Activated CD8-positive, alpha-beta memory T cell treated with anti-CD3 and anti-CD28 coated beads for 1 hour (primary cell): ENCODE measurements at places on chromosomes 3 and 15.

GRCh38 chr3:25831578-25831977, 41.7 kb downstream of the OXSM start:
- no peak for DNase-seq

DNA sequence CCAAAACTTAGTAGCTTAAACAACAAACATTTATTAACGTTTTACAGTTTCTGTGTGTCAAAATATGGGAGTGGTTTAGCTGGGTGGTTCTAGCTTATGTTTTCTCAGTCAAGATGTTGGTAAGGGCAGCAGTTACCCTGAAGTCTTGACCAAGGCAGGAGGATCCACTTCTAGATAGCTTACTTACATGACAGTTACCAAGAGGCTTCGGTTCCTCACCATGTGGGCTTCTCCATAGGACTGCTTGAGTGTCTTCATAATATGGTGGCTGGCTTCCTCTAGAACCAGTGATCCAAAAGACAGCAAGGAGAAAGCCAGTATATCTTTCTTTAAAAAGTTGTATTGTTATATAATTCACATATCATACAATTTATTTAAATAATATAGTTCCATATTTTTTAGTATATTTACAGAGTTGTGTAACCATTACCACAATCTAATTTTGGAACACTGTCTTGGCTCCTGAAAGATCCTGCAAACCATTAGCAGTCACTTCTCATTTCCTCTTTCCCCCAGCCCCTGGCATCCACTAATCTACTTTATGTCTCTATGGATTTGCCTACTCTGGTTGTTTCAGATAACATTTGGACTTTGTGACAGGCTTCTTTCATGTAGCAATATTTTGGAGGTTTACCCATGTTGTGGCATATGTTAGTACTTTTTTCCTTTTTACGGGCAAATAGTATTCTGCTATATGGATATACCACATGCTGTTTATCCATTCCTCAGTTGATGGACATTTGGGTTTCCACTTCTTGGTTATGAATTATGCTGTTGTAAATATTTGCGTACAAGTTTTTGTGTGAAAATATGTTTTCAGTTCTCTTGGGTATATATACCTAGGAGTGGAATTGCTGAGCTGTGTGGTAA, 33.3 kb downstream of the MAPK6 start:
- no peak for DNase-seq

- DNase-seq, result no peak
Measured at GRCh38 chr3:64271631-64272030, 46.4 kb upstream of the PRICKLE2 start.

GRCh38 chr3:145678401-145678800, 482.6 kb downstream of the PLOD2 start:
- DNase-seq, result no peak

GRCh38 chr3:132665230-132665745, 5.2 kb downstream of the UBA5 start:
- DNase-seq, result no peak

DNA sequence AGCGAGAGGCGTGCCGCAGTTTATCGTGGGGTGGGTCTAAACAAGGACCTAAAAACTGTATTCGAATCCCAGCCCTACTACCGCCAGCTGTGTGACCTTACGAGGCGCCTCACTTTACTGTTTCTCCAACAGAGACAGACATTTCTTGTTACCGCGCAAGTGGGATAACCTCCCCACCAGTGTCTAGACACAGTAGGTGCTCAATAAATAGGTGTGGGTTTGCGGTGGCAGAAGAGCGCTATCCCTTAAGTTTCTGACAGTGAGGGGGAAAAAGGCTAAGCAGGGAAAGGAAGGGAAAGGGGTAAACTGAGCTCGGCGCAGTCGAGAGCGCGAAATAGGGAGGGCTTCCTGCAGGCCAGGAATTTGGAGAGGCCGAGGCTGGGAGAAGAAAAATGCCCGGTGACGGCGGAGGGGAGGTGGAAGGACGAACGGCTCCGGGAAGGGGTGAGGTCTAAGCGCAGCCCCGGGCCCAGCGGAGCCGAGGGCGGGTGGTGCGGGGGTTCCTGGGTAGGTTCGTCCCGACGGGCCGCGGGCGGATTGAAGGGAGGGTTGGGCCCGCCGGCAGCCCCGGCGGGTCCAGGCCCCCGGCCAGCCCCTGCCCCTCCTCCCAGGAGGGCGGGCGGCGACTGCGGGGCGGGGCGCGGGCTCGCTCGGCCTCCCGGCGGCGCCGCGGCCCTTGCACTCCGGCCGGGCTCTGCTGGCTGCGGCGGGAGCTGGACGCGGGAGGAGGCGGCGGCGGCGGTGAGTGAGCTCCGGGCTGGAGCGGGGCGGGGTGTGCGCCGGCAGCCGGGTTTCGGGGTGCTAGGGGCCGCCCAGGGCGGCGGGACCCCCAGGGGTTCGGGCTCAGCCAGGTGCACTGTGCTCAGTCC, at the start of gene CGNL1:
CGNL1 (plus strand) TSS at position 679 of the 869 bp plus-strand sequence. CDS start 61,495 bp downstream, outside the sequence.
- DNase-seq, result no peak

GRCh38 chr3:157113832-157114505, 46.0 kb downstream of the CCNL1 start:
- no peak for DNase-seq

DNA sequence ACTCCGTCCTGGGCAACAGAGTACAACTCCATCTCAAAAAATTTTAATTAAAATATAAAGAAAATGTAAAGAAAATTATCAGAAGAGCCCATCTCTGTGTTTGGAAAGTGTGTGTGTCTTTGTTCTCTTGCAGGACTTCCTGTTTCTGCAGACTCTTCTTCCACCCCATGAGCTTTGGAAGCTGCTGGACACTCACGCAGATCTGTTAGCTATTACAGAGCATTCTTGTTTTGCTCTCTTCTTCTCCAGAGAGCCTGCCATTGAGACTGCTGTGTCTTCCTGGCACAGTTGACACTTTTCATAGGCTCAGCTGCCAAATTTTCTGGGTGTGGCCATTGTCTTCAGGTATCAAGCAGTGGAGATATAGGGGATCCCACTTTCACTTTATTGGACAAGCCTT, 6.0 kb upstream of the CCR8 start:
- no peak for DNase-seq

GRCh38 chr3:129121016-129121791, 400 bp downstream of the RAB43 start:
- DNase-seq, result no peak

GRCh38 chr15:48190932-48191573, 412 bp upstream of the CTXN2 start:
- DNase-seq, result no peak

- DNase-seq, result no peak
Measured at GRCh38 chr3:10939556-10939955, 53.0 kb upstream of the SLC6A1 start.

DNA sequence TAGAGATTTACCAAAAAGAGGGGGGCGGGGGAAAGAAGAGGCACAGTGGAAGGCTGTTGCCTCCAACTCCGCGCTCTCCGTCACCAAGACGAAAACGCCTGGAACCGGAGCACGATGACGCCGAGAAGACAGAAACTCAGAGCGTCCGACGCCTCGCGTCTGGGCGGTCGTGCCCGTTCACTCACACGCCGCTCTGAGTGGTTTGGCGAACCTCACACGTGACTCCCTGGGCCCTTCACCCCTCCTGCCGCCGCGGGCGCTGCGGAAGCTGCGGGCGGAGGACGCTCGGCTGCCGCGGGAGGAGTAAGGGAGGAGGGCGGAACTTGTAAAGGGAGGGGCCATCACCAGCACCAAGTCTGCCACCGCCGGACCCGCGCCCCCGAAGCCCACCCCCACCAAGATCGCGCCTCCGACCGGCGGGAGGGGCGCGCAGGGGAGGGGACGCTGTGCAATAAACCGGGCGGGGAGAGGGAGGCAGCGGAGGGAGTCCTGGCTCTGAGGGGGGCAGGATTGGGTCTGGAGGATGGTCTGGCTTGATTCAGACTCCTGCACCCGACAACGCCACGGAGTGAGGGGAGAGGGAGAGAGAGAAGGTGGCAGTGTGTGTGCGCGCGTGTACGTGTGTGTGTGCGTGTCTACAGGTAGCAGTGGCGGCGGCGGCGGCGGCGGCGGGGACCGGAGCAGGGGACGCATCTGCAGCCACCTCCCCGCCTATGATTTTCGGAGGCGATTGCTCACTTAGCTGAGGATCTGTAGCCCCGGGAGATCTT, 1.9 kb upstream of the NLGN1 start:
- no peak for DNase-seq

- no peak for DNase-seq
Measured at GRCh38 chr3:180018543-180018942, 18.2 kb downstream of the PEX5L start.

DNA sequence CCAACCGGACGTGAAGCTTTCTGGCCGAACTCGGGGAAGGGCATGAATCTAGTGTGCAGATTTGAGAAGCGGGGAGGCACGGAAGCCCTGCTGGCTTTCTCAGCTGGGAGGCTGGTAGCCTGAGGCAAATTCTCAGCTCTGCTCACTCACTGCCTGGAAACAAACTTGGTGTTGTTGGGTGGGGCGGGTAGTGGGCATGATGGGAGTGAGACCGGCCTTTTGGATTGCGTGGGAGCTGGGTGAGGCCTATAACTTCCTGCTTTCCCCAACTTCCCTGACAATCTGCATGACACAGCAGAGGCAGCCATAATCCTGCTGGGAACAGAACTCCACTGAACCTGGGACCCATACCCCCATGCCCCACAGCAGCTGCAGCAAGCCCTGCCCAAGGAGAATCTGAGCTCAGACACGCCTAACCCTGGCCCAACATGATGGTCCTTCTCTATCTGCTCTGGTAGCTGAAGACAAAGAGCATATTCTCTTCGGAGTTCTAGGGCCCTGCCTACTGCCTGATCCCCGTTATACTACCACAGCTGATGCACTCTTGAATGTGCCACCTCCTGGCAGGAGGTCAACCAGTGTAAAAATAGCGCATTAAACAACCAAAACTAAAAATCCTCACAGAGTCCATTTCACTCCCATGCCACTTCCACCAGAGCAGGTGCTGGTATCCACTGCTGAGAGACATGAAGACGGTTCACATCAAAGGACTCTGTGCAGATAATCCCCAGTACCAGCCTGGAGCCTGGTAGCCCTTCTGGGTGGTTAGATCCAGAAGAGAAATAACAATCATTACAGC, 44.7 kb downstream of the CEP70 start:
- no peak for DNase-seq

DNA sequence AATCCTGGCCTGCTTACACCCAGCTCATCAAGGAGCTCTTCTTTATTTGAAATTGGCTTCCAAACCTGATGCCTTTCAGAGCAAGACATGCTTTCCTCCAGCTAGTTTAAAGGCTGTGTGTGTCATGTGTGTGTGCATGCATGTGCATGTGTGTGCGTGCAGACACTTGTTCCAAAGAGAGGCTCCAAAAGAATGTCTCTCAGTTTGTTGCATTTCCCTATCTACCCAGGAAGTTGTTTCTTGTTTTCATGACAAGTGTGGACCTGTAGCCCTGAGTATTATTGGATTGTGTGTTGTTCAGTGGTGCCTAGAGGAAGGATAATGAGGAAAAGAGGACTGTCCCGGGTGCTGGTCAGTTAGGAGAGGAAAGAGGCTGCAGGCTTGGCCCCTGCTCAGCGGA, 240.0 kb downstream of the THSD4 start:
- DNase-seq, result no peak

GRCh38 chr3:147197739-147198138, 208.6 kb downstream of the ZIC4 start:
- no peak for DNase-seq

DNA sequence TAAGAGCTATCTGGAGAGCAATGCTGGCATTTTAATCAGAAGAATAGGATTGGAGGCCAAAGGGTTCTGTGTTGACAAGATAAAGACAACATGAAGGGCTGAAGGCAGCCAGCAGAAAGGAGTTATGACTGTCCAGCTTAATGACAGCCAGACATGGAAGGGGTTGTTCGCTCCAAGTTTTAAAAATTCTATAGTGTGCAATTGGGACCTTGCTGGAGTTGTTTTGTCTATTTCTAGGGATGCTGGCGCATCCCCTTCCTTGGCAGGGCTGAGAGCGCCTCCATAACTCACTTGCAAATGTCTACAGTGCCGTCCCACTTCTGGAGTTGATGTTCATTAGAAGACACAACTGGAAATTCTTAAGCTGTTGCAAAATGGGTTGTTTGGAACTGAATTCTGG, 200.7 kb downstream of the TLE3 start:
- no peak for DNase-seq

DNA sequence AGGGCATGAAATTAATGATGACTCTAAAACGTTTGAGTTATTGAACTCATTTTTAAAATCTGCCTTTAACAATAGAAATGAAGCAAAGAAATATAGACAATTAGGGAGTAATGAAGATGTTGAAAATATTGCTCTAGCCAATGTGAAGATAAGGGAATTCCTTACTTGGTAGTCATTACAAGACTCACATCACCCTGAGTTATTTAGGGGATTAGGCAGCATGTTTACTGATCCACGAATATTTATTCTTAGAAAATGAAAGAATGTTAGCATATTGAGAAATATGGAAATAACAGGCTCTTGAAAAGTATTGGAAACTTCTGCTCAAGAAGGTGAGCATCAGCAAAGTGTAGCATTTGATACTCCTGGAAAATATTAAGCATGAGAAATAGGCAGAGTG, 398.1 kb upstream of the ARPP21 start:
- no peak for DNase-seq

- no peak for DNase-seq
Measured at GRCh38 chr3:47010111-47010712, 30.7 kb downstream of the NBEAL2 start.

DNA sequence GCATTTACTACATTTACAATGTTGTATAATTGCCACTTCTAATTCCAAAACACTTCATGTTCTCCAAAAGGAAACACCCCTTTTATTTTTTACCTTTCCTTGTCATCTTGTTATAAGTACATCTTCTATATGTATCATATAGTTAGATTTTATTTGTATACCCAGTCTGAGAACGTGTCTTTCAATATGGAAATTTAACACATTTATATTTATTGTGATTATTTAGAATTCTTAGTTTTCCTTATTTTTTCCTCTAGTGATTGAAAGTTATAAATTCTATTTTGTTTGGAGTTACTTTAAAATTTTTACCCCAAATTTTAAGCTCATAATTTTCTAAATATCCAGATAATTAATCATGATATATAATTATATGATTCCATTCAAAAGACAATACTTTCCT, 15.8 kb downstream of the CMTM8 start:
- no peak for DNase-seq

DNA sequence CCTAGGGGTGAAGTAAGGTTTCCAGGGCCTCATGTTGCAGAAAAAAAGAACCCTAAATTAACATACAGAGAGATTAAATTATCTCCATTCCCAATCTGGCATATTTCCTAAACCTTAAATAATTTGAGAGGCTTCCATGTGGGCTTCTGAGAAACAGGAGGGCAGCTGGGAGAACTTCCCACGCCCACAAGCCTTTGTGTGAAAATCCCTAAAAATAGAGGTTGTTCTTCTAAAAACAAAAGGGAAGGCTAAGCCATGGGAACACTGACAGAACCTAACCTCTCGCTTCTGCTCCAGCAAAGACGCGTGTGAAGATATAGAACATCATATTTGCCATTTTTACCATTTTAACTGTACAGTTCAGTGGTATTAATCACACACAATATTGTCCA, 812 bp upstream of the SLC12A8 start:
- no peak for DNase-seq
